ENCODE measurements at places on chromosomes 6 and 20.

DNA sequence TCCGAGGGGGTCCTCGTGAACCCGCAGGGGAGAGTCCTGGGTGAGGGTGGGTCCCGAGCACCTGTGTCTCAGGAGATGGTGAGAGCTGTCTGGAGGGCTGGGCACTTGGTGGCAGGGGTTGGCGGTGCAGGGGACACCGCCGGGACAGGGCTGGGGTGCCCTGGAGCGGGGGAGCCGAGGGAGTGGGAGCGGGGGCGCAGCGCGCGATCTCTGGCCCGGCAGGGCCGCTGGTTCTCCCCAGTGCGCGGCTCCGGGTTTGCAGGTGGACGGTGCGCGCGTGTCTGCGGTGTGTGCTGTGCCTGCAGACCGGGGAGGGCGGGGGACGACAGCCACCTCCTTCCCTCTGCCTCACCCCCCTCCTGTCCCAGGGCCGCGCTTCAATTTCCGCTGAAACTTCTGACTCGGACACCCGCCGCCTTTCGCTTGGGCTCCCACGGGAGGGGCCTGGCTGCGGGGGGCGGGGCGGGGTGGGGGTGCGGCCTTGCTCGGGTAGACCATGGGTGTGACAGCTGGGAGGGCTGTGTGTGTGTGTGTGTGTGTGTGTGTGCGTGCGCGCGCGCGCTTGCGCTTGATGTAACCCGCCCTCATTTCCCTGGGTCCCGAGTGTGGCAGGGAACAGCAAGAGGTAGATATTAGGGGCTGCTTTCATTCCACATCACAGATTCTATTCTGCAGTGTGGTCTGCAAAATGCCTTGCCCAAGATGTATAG is 1.2 kb downstream of the TRIB3 start:
- DNase-seq = peak; percentile 67

- no peak for DNase-seq
Measured at GRCh38 chr20:24791953-24792352, 157.1 kb upstream of the CST7 start.

GRCh38 chr6:31171931-31172905 is 1.7 kb upstream of the POU5F1 start:
- no peak for DNase-seq

DNA sequence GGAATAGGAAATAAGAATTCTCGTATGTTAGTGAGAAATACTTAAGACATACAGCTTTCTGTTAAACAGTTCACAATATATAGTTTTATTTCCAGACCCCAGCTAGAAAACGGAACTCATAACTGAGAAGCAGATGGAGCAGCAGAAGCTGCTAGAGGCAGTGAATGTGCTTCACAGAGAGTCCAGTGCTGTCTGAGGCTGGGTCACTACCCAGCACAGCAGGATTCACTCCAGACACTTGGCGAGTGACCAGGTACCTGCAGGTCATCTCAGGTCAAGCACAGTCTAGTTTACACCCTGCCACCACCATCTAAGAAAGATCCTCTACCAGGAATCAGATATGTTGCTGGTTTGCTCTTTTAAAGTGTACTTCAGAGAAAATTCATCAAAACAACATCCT is 243.1 kb upstream of the RAB32 start:
- DNase-seq = no peak

DNA sequence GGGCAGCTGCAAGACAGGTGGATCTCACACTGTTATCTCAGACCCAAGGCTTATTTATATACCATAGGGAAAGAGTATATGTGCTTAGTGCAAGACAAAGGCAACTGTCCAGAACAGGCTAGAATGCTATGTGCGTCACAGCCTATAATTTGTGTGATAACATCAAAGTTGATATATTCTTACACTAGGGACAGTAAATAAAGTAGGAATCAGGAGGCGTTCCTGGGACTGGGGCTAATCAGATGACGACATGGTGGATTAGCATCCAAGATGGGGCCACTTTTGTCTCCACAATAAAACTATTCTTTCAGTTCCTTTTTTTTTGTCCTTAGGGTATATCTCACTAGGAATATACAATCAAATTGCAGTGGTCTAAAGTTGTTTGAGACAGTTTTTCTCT is 54.9 kb upstream of the IER3 start:
- no peak for DNase-seq

GRCh38 chr6:17589406-17590096 is 10.6 kb upstream of the FAM8A1 start:
- DNase-seq = no peak

DNA sequence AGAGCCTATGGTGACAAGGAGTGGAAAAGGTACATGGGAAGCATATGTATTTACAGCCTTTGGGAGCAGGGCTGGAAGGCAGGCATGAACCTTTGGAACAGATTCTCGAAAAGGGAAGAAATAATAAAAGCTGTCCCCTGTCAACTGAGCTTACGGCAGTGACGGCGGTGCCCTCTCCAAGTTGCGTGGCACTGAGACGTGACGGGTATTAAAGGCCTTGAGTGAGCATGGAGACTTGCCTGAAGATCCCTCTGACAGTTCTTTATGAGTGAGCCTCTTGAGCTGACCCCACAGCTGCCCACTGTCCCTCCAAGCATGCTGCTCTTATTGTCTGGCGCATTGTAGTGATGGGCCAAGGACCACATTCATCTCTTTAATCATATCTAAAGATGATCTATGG is 388.5 kb downstream of the ZFAND3 start:
- no peak for DNase-seq

DNA sequence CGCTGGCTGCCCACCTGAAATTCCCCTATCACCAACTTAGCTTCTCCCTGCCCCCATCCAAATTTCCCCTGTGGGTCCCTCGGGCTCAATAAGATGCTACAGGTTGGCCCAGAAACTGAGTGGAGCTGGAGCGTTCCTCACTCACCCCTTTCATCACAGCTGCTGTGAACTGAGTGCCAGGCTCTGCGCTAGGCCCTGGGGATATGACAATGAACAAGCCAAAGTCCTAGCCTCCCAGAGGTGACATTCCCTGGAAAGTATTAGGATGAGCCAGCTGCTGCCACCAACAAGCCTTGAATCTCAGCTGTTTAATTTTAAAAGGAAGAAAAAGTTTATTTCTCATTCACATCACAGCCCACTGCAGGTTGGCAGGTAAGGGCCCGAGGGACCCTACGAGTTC is 86.6 kb upstream of the EYA2 start:
- no peak for DNase-seq

GRCh38 chr20:54351371-54352136 is 123.8 kb upstream of the DOK5 start:
- no peak for DNase-seq

- no peak for DNase-seq
Measured at GRCh38 chr6:4511641-4512020, 264.6 kb upstream of the CDYL start.

DNA sequence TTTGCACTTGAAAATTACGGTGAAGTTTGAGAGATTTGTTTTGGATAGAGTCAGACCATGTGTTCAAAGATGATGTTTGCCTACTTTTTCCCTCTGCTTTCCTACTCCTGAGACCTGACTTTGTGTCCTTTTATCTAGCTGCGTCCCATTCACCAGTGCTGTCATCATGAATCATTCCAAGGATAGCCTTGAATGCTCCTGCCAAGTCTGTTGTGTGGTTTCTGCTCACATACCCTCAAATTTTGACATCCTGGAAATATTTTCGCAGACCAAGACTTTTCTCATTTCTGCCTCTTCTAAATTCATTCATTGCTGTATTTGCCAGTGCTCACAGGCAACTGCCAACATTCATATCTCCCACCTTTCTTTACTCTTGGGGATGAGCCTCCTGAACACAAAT is 175.9 kb upstream of the SCGN start:
- DNase-seq = no peak

DNA sequence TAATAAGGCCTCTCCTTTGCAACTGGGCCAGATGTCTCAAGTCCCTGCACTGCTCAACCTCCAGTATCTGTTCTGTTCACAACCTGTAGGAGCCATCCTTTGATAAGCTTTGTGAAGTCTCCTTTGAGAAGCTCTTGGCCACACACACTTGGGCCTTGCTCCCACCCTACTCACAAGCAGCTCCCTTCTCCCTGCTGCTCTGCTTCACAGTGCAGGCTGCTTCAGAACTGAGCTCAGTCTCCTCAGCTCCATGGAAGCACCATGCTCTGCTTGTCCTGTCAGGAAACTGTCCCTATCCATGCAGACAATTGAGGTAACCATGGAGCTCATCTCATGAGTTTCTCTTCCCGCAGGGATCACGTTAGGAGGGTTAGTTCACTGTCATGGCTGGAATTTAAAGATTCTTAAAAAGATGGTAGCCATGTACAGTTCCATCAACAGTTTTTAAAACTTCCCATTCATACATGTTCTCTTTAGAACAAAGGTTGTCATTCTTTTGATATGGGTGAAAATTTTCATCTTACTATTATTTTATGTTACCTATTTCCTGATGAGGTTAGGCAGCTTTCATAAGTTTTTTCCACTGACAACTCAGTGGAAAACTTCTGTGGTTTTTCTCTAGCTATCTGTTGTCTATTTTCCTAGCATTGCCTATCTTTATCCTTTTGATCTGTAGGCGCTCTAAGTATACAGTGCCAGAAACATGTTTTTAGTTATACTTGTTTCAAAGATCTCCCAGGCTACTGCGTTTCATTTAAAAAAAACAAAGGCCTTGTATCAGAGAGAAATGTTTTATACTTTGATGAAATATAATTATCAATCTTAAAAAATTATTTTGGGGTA is 62.6 kb downstream of the AK9 start:
- DNase-seq = no peak

DNA sequence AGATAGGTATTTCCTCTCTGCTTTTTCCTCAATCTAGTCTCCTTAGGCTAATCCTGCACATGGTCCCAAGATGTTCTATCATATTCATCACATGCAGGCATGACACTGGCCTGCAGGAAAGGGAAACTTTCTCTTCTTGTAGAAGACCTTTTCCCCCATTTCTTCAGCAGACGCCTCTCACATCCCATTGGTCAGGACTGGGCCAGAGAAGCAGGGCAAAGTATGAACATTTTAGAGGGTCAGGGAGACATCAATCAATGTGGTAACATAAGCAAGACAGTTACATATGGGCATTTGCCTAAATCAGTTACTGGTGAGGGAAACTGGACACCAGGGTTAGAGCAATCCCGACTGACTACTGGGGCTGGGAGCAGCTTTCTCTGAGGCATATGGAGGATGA is 90.1 kb downstream of the CRYBG1 start:
- DNase-seq = no peak

DNA sequence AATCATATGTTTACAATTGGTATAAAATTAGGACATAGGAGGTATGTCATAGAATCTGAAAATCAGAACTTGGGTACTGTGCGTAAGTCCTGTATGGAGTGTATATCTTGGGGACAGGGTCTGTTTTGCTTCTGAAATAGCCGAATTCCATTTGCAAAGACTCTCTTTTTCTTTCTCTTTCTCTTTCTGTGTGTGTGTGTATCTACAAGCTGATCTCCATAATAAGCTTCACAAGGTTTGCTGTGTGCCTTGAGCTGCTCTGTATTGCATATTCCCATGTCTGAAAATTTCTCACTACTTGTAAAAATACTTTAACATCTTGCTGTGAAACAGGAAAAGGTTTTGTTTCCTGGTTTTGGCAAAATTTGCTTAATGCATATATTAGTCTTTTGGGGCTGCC is 29.5 kb downstream of the STX11 start:
- no peak for DNase-seq

DNA sequence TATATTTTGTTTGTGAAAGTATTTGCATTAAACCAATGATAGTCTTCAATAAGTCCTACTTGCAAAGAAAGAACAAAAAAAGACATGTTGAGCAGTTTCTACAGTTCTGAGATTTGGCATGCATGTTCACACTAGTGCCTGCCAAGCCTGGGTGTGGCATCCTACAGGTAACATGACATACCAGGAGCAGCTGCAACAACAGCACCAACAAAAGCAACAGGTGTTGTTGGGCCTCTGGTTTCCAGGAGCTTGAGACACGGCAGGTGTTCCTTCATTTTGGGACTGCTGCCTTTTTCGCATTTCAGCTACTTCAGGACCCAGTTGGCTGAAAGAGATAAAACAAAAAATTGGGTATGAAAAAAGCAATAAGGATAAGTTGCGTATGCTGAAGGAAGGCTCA is 41.2 kb upstream of the MTRF1L start:
- DNase-seq = no peak

DNA sequence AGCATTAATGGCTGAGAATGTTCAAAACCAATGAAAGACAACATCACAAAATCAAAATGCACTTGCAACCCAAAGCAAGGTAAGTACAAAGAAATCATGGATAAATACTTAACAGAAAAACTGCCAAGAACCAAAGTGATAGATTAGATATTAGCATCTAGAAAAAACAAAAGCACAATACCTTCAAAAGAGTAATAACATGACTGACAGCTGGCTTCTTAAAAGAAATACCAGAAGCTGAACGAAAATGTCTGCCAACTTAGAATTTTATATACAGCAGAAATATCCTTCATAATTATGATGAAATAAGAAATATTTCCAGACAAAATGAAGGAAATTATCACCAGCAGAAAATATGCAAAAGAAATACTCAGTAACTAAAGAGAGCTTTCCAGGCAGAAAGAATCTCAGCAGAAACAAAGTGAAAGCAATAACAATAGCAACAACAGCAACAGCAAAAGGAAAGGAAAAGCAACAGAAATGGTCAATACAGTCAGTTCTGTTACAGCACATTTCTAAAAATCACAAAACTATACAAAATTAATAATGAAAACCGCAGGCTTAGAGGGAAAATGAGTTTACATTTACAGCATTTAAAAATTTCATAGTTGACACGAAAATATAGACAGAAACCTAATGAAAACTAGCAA is 121.5 kb upstream of the MAN1A1 start:
- no peak for DNase-seq

GRCh38 chr6:8194490-8194889 is 92.1 kb upstream of the EEF1E1 start:
- no peak for DNase-seq

GRCh38 chr6:113903666-113904330 is 46.7 kb downstream of the MARCKS start:
- no peak for DNase-seq

- no peak for DNase-seq
Measured at GRCh38 chr6:4656106-4656505, 120.1 kb upstream of the CDYL start.

Measured in dorsolateral prefrontal cortex (tissue), 122 donors.